ENCODE measurements at places on chromosomes 3 and 15. TPM values are rescaled to one million over a fixed set of nuclear protein-coding genes. Genes with fewer than 3 reads are reported as not detected.

GRCh38 chr3:65950340-65951326 lies 88.1 kb downstream of the MAGI1 start:
- peaks cover 8% of the 10 kb centered on the region for H3K4me1 ChIP-seq
- no peaks in the 10 kb centered on the region for H3K27me3 ChIP-seq
- no peak overlapping the region for H3K27ac ChIP-seq
- H3K4me3 ChIP-seq: no peak overlapping the region
- DNase-seq: no peak

- H3K36me3 ChIP-seq: no peaks in the 10 kb centered on the region
- H3K4me3 ChIP-seq: no peak overlapping the region
- no peak for DNase-seq
These were observed 71.4 kb upstream of the SKOR1 start for GRCh38 chr15:67753891-67754290.

DNA sequence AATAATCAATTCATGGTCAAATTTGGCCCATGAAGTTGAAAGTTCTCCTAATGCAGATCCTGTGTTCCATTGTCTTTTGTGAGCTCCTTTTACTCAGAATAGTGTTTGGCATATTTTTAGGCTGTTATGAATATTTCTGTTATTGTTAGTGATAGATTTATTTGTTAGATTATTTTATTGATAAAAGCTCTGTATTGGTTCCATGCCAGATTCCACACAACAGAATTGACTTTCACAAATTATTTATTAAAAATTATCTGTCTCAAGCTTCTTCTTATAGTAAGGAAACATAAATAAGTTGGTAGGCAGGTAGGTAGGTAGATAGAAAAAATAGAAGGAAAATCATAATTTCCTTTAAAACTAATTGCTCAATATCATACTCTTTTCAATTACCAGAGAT lies 557.4 kb downstream of the CADM2 start:
- H3K4me3 ChIP-seq: no peak overlapping the region
- DNase-seq: no peak
- no peaks in the 10 kb centered on the region for H3K4me1 ChIP-seq
- H3K27me3 ChIP-seq: no peaks in the 10 kb centered on the region
- no peaks in the 10 kb centered on the region for H3K36me3 ChIP-seq
- H3K27ac ChIP-seq: no peak overlapping the region

DNA sequence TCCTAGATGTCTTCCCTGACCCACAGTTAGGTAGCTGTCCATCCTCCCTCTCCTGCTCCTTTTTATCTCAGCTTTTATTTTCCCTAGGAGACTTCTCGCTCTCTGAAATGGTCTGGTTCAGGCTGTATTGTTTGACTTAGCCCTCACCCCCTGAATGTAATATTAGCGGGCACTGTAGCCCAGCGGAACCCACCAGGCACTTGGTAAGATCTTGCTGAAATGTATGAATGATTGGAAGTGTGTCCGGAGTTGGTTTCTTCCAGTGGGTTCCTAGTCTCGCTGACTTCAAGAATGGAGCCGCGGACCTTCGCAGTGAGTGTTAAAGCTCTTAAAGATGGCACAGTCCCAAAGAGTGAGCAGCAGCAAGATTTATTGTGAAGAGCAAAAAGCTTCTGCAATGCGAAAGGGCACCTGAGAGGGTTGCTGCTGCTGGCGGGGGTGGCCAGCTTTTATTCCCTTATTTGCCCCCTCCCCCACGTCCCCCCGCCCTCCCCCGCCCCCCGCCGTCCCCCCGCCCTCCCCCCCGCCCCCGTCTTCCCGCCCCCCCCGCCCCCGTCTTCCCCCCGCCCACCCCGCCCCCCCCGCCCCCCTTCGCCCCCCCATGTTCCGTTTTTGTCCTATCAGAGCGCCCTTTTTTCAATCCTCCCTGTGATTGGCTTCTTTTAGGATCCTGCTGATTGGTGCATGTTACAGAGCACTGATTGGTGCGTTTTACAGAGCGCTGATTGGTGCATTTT lies 694 bp upstream of the EEFSEC start:
- no peaks in the 10 kb centered on the region for H3K36me3 ChIP-seq
- H3K27me3 ChIP-seq: no peaks in the 10 kb centered on the region
- no peaks in the 10 kb centered on the region for H3K4me1 ChIP-seq
- peak overlapping the region; percentile 82 for H3K27ac ChIP-seq
- no peak for DNase-seq

- no peak overlapping the region for H3K4me3 ChIP-seq
- H3K27me3 ChIP-seq: no peaks in the 10 kb centered on the region
- H3K4me1 ChIP-seq: peaks cover 24% of the 10 kb centered on the region
- peak overlapping the region; percentile 79 for H3K27ac ChIP-seq
These were observed 87.9 kb downstream of the DNAJB8 start for GRCh38 chr3:128378631-128379347.

GRCh38 chr3:113947372-113948014 lies at the start of gene ZDHHC23:
Gene ZDHHC23 (plus strand): TSS chr3:113948013. CDS start chr3:113948803, 790 bp downstream.
- H3K36me3 ChIP-seq: no peaks in the 10 kb centered on the region
- H3K4me3 ChIP-seq: peak within 1 kb of the TSS; percentile 79
- H3K4me1 ChIP-seq: no peaks in the 10 kb centered on the region

DNA sequence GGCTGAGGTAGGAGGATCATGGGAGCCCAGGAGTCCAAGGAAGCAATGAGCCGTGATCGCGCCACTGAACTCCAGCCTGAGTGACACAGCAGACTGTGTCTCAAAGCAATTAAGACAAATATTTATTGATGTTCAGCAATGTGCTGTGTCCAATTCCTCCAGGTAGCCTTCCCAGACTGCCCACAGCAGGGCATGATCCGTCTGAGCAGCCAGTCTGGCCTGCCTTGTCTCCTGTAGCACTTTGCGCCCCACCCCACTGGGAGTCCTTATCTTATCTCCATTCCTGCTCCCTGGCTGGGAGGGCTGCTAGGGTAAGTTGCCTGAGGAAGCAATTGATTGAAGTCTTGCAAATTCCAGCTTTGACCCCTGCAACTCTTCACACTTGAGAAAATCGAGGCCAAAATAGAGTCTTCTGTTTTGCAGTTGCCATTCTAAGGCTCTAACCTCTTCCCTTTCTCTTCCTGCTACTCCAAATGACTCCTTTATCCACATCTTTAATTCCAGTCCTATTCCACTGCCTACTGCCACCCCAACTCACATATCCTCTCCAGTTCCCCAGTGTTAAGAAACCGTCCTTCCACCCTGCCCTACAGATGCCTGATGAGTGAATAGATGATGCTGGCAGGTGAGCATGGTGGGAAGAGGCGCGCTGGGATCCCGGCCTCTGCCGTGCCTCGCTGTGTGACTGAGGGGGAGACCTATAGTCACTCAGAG lies 26.9 kb upstream of the LCTL start:
- no peak overlapping the region for H3K4me3 ChIP-seq
- no peaks in the 10 kb centered on the region for H3K27me3 ChIP-seq
- H3K4me1 ChIP-seq: no peaks in the 10 kb centered on the region
- no peak for DNase-seq

DNA sequence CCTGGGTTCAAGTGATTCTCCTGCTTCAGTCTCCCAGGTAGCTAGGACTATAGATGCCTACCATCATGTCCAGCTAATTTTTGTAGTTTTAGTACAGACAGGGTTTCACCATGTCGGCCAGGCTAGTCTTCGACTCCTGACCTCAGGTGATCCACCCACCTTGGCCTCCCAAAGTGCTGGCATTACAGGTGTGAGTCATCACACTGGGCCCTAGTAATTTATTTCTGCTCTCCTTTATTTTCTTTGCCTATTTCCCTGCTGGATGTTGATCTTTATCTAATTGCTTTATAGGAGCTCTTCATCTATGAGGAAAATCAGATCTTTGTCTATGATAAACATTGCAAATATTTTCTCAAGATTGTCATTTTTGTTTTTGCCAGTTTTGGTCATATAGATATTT lies 31.7 kb downstream of the UQCC5 start:
- no peaks in the 10 kb centered on the region for H3K4me1 ChIP-seq
- H3K36me3 ChIP-seq: no peaks in the 10 kb centered on the region
- no peaks in the 10 kb centered on the region for H3K27me3 ChIP-seq
- no peak overlapping the region for H3K4me3 ChIP-seq

- H3K36me3 ChIP-seq: no peaks in the 10 kb centered on the region
- H3K4me1 ChIP-seq: no peaks in the 10 kb centered on the region
- no peaks in the 10 kb centered on the region for H3K27me3 ChIP-seq
- H3K4me3 ChIP-seq: no peak overlapping the region
- H3K27ac ChIP-seq: no peak overlapping the region
These were observed 8.2 kb downstream of the XYLB start for GRCh38 chr3:38354588-38355330.

- H3K36me3 ChIP-seq: peaks cover 10% of the 10 kb centered on the region
- H3K27ac ChIP-seq: peak overlapping the region; percentile 99
- no peaks in the 10 kb centered on the region for H3K27me3 ChIP-seq
- peak overlapping the region; percentile 96 for H3K4me3 ChIP-seq
- no peaks in the 10 kb centered on the region for H3K4me1 ChIP-seq
- DNase-seq: peak; percentile 28
These were observed 527 bp downstream of the B2M start for GRCh38 chr15:44711743-44712345.

GRCh38 chr3:132279030-132279429 lies 38.2 kb upstream of the ACP3 start:
- H3K27ac ChIP-seq: peak overlapping the region; percentile 72
- no peaks in the 10 kb centered on the region for H3K36me3 ChIP-seq
- DNase-seq: no peak
- H3K27me3 ChIP-seq: no peaks in the 10 kb centered on the region
- H3K4me1 ChIP-seq: no peaks in the 10 kb centered on the region

DNA sequence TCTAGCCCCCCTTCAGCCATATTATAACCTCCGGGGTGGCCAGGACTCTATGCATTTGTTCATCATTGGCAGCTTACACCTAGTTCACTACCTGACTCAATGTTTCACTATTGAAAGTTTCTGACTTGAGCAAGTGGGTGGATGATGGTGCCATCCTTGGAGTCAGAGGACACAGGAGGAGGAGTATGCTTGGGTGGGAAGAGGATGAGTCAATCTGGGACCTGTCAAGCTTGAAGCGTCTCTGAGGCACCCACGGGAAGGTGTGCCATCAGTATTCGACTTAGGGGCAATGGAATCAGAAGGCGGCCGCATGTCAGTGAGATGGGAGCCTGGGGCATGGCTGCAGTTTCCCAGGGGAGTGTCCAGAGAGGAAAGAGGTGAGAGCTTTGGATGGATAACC lies 133.3 kb downstream of the EPHB1 start:
- no peaks in the 10 kb centered on the region for H3K36me3 ChIP-seq
- H3K27me3 ChIP-seq: no peaks in the 10 kb centered on the region
- no peaks in the 10 kb centered on the region for H3K4me1 ChIP-seq
- DNase-seq: no peak

GRCh38 chr3:171123915-171124314 lies 97.4 kb upstream of the SLC2A2 start:
- H3K27me3 ChIP-seq: no peaks in the 10 kb centered on the region
- H3K4me3 ChIP-seq: no peak overlapping the region
- H3K27ac ChIP-seq: no peak overlapping the region
- no peak for DNase-seq
- no peaks in the 10 kb centered on the region for H3K36me3 ChIP-seq
- no peaks in the 10 kb centered on the region for H3K4me1 ChIP-seq

DNA sequence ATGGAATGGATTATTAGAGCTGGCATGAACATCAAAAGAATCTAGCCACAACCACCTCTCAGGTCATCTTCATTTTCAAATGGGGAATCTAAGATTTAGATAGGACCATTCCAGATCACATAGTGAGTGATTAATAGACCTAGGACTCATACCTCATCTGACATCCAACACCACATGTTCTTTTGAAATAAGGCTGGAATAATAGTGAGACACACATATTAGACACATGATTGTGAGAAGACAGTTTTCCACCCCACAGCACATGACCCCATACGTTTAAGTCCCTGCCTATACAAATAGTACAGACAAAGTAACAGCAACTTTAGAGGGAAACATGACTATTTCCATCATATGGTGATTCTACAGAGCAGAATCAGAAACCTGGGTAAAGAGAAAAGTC lies 344.7 kb upstream of the TPRG1 start:
- H3K27ac ChIP-seq: no peak overlapping the region
- H3K36me3 ChIP-seq: no peaks in the 10 kb centered on the region
- no peaks in the 10 kb centered on the region for H3K27me3 ChIP-seq
- peaks cover 3% of the 10 kb centered on the region for H3K4me1 ChIP-seq
- DNase-seq: no peak

GRCh38 chr3:130820976-130821375 lies 72.9 kb upstream of the ATP2C1 start:
- no peak overlapping the region for H3K4me3 ChIP-seq
- no peak overlapping the region for H3K27ac ChIP-seq
- H3K36me3 ChIP-seq: no peaks in the 10 kb centered on the region
- no peaks in the 10 kb centered on the region for H3K27me3 ChIP-seq
- no peaks in the 10 kb centered on the region for H3K4me1 ChIP-seq

DNA sequence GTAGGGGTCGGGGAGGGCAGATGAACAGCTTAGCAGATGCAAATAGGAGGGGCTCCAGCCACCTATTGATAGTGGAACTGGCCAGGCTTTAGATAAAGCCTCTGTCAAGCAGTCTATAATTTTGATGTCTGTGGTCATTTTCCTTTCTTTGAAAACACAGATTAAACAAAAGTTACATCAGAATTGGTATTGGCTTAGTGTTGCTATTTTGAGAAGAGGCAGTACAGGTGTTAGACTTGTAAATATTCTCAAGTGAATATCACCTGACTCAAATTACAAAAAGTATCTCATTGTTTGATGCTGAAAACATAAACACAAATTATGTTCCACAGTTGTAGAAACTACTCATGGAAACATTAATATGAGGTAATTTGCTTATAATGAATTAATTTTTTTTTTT lies 18.1 kb downstream of the GHRL start:
- no peak overlapping the region for H3K4me3 ChIP-seq
- H3K36me3 ChIP-seq: peaks cover 3% of the 10 kb centered on the region
- no peak overlapping the region for H3K27ac ChIP-seq
- peaks cover 5% of the 10 kb centered on the region for H3K4me1 ChIP-seq
- no peaks in the 10 kb centered on the region for H3K27me3 ChIP-seq
- no peak for DNase-seq

The GNAI2 gene
- 118 TPM for total RNA-seq

The FAM107A gene
- total RNA-seq: 54.5 TPM

The MITF gene
- total RNA-seq: 17.6 TPM

The ENTPD3 gene
- 2.4 TPM for total RNA-seq

The CAMKV gene
- 0.97 TPM for total RNA-seq

The IQCH gene
- 9.5 TPM for total RNA-seq

The AHSG gene
- not detected for total RNA-seq

The IL5RA gene
- 7.6 TPM for total RNA-seq

The CYP1A1 gene
- 6.9 TPM for total RNA-seq

Measured in prostate gland (tissue), 2 donors.